ENCODE measurements at places on chromosomes 2 and 18. TPM values are rescaled to one million over a fixed set of nuclear protein-coding genes. Genes with fewer than 3 reads are reported as not detected.

The CPO gene
- 2.5 TPM for total RNA-seq

The STARD6 gene
- total RNA-seq, result not detected

The PKDCC gene
- 11.1 TPM for total RNA-seq

The CDK5R2 gene
- not detected for total RNA-seq

The NOP58 gene
- total RNA-seq, result 73.2 TPM

The EFR3B gene
- total RNA-seq, result 0.14 TPM

The ASB18 gene
- total RNA-seq, result not detected

The OTX1 gene
- 2.2 TPM for total RNA-seq

The UBE2F gene
- total RNA-seq, result 45.2 TPM

The IL1F10 gene
- total RNA-seq, result not detected

The NABP1 gene
- total RNA-seq, result 3.8 TPM

The DSG2 gene
- total RNA-seq, result 63.2 TPM

The MAP3K19 gene
- 2.7 TPM for total RNA-seq

The KCNG2 gene
- 3.7 TPM for total RNA-seq

The CYTIP gene
- total RNA-seq, result 3.3 TPM

The C2orf66 gene
- 0.32 TPM for total RNA-seq

The VWC2L gene
- not detected for total RNA-seq

DNA sequence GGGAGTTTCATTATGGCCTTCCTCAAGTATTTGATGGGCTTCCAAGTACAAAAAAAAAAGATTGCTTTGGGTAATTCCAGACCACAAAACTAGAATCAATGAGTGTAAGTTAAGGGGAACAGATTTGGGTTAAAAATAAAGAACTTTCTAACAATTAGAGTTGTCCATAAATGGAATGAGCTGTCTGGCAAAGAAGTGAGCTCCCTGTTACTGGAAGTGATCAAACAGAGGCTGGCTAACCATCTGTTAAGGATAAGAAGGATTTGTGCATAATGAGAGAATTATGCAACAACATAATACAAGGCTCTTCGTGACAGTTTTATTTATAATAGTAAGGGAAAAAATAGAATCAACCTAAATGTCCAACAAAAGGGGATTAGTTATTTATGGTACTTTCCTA, 44.6 kb upstream of the ACVR1 start:
- no peak for DNase-seq

- DNase-seq, result no peak
Observed at GRCh38 chr2:20484810-20485611, 38.1 kb downstream of the RHOB start.

DNA sequence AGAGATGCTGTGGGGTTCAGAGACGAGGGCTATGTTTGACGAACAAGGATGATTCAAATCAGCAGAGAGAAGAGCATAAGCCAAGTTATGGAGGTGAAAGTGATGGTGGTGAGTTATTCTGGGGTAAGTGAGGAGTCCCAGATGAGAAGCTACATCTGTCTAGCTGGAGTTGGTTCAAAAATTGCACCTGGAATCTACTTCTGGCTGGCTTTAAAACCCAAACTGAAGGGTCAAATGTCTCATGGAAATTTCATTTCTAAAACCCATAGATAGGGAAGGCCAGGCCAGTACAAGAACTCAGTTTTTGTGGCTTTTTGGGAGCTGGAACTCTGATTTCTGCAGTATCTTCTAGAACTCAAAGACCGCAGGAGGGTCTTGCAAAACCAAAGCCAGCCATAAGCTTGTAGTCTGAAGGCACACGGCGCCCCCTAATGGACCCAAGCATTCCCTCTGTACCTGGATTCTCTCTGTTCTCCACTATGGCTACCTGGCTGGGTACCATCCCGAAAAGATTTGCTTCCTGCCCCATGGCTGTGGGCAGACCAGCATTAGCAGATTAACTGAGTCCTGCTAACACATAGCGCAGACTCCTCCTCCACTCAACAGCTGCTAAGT, 229.1 kb upstream of the SLC14A2 start:
- no peak for DNase-seq

GRCh38 chr2:187369471-187369870, 78.6 kb downstream of the CALCRL start:
- no peak for DNase-seq

- no peak for DNase-seq
Observed at GRCh38 chr18:57965246-57965645, 78.8 kb upstream of the NEDD4L start.

DNA sequence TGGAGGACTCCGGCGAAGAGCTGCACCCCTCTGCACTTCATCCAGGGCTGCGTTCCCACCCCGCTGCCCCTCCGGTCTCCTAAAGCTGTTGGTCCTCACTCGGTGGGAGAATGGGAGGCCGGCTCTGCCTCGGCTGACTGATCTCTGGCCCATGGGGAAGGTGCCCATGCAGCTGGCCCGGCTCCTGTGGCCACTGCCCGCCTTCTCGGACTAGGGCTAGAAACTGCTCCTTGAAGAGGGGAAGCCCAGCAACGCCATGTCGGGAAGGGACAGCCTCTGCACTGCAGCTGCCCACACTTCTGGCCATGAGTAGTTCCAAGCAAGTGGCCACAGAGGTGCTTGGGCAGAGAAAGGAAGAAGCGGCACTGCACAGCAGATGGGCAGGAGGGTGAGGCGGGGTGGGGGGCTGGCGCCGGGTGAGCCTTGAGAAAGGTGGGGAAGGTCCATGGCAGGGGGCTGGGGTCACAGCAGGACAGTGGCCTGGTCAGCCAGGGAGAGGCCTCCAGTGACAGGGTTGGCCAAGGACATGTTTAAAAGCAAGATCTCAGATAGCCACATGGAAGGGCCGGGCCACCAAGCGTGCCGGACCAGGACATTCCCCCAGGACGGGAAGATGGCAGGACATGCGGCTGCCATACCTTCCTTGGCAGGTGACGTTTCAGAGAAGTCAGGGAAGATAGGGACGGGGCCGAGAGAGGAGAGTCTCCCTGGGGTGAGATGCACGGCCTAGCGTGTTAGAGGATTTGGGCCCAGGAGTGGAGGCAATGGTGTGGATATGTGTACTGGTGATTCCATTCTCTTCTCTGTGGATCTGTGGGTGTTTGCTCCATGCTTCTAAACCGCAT, 158.8 kb upstream of the HDAC4 start:
- no peak for DNase-seq

DNA sequence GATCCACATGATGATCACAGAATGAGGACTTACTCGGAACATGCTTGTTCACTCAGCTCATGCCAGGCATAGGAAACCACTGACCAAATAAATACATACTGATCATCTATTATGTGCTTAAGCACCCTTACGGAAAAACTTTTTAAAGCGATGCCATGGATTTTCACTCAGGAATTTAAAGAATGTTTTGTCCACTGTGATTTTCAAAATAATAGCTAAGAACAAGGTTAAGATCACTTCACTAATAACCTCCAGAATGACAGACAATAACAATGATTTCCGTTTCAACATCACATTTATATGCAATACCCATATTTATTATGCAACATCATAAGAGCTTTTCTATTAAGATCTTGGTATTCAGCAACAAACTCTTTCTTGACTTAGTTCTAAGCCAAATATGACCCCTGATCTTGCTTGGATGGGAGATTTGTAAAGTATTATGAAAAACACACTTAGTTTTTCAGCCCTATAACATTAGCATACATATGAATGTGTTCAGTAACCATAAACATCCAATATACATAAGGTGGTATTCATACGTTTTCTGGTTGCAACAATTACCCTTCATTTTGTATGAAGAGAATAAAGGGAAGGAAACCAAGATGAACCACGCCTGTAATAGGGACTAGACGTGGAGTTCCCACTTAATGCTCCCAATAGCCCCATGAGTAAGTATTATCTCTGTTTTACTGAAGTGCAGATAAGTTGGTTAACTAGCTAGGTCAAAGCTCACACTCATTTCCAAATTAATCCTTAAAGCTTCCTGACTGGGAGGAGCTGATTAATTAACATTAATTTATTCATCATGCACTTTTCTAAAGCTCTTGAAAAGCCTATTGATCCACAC, 1.9 kb downstream of the CD302 start:
- no peak for DNase-seq

- no peak for DNase-seq
Observed at GRCh38 chr2:187532333-187533120, 21.7 kb downstream of the TFPI start.

- peak; percentile 71 for DNase-seq
Observed at GRCh38 chr2:102050854-102051391, 59.2 kb downstream of the IL1R2 start.

GRCh38 chr2:232512602-232513001, 7.6 kb upstream of the PRSS56 start:
- no peak for DNase-seq

DNA sequence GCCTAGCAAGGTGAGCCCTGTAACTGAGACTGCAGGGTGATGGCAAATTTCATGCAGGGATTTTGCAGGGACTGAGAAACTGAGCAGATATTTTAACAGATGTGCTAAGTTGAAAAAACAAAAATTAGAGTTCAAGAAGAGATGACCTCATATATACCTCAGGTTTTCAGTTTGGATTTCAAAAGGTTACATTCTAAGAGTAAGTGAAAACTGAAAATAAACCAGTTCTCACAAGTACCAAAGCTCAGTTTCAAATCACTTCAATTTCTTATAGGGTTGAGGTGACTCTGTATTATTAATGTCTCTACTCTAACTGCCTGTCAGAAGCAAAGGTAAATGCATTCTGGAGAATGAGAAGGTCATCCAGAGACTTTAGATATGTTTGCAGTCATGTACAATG, 237.4 kb upstream of the VRK2 start:
- DNase-seq, result no peak

- no peak for DNase-seq
Observed at GRCh38 chr2:96150791-96151594, 5.8 kb upstream of the DUSP2 start.

DNA sequence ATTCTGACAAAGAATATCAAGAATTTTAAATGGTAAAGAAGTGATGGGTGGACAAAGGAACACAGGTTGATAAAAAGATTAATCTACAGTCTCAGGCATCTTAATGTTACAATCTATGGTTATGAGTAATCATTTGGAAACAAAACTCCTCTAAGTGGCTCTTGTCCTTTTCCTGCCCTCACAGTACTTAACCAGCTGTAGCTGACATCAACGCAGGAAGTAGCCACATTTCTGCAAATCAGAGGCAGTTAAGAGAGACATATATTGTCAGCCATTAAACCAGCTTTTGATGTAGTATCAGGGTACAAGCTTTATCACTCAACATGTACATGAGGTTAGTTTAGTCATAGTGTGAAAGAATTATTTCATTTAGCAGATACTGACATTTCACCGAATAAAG, 244.6 kb downstream of the NR4A2 start:
- no peak for DNase-seq

GRCh38 chr2:196515608-196516007, 123.9 kb upstream of the CCDC150 start:
- no peak for DNase-seq

- DNase-seq, result no peak
Observed at GRCh38 chr2:108412995-108413710, 35.4 kb downstream of the SULT1C4 start.

- no peak for DNase-seq
Observed at GRCh38 chr2:127818241-127818640, 7.3 kb upstream of the WDR33 start.

DNA sequence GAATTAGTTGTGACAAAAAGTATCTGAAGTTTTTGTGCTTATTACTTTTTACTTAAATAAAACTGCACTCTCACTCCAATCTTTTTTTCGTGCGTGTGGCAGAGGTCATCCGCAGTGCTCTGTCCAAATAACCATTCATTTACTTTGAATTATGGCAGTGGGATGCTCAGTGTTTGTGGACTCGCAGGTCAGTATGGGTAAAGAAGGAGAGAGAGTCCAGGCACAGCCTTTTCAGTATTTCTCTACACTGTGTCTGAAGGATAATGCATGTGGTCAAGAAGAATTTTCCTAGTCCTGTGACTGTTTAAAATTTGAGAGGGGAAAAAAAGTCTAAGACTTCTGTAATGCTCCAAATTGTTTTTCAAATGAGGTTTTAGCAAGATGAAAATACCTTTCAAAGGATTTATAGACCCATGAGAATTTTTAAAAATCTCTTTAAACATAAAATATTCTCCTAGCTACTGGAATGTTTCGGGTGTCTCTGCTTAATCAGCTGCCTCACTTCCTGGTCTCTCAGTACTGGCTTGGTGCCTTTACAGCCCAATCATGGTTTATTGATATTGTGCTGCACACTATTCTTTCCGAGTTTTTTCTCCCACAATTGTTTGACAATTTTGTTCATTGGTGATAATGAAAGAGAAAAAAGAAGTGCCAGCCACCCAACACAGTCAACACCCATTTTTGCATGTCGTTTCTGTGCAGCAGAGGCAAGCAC, 453.2 kb downstream of the PTPRM start:
- DNase-seq, result no peak

GRCh38 chr18:36650906-36651305, 177.9 kb downstream of the TPGS2 start:
- DNase-seq, result no peak

DNA sequence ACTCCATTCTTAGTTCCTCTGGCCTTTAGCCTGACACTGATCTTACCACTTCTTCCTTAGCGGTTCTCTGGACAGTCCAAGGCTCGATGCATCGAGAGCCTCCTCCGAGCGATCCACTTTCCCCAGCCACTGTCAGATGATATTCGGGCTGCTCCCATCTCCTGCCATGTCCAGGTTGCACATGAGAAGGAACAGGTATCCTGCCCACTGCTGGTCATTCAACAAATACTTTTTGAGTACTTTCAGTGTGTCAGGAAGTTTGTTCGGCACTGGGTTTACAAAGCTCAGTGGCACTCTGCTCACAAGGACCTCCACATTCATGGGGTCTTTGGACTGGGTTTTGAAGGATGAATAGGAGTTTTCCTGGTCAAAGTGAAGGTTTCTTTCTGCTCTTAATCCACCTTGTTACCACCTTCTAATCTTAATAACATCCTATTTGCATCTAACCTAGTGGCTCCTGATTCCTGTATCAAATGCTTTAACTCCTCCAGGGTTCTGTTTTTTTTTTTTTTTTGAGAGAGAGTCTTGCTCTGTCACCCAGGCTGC, 25.8 kb downstream of the GCKR start:
- no peak for DNase-seq

GRCh38 chr18:13388586-13389490, 170.3 kb downstream of the LDLRAD4 start:
- no peak for DNase-seq

GRCh38 chr2:17084877-17085276, 419.2 kb upstream of the CYRIA start:
- no peak for DNase-seq

GRCh38 chr18:31685097-31686082, 1.0 kb upstream of the B4GALT6 start:
- DNase-seq, result peak; percentile 76

DNA sequence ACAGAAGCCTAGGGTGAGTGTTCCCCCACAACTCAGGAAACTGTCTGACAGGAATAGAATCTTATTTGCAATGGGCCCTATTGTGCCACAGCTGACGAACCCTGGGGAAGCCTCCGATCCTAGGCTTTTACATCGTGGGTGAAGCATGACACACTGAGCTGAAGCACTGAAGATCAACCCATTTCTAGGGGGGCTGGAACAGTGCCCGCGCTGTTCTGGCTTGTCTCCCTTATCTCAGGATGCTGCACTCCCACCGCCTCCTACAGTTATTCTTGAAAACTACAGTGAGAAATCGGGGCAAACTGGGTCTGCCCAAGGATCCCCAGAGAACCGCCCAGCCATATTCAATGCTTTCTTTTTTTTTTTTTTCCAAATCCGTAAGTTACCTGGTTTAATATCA, 41.1 kb downstream of the NETO1 start:
- no peak for DNase-seq
